B cell (primary cell): ENCODE measurements at places on chromosomes 1 and 21.
A peak's percentile ranks its signal among the peaks of the same experiment; 100 is the strongest.

- no peak for DNase-seq
- no peaks in the 10 kb centered on the region for H3K36me3 ChIP-seq
- H3K27me3 ChIP-seq: no peaks in the 10 kb centered on the region
Observed at GRCh38 chr1:68173936-68174737, 58.2 kb downstream of the WLS start.

GRCh38 chr1:163410073-163410999 is 88.6 kb downstream of the NUF2 start:
- H3K4me1 ChIP-seq: peaks cover 13% of the 10 kb centered on the region
- peak; percentile 52 for DNase-seq
- no peak overlapping the region for H3K4me3 ChIP-seq
- H3K36me3 ChIP-seq: no peaks in the 10 kb centered on the region

- no peaks in the 10 kb centered on the region for H3K4me1 ChIP-seq
- H3K27me3 ChIP-seq: no peaks in the 10 kb centered on the region
- no peak for DNase-seq
- no peak overlapping the region for H3K4me3 ChIP-seq
Observed at GRCh38 chr1:36493524-36493923, 10.8 kb upstream of the CSF3R start.

GRCh38 chr1:183543619-183544204 is 46.5 kb downstream of the NCF2 start:
- H3K4me1 ChIP-seq: peaks cover 4% of the 10 kb centered on the region
- H3K36me3 ChIP-seq: peaks cover 18% of the 10 kb centered on the region
- DNase-seq: peak; percentile 59
- H3K4me3 ChIP-seq: no peak overlapping the region
- H3K27ac ChIP-seq: no peak overlapping the region
- H3K27me3 ChIP-seq: no peaks in the 10 kb centered on the region

DNA sequence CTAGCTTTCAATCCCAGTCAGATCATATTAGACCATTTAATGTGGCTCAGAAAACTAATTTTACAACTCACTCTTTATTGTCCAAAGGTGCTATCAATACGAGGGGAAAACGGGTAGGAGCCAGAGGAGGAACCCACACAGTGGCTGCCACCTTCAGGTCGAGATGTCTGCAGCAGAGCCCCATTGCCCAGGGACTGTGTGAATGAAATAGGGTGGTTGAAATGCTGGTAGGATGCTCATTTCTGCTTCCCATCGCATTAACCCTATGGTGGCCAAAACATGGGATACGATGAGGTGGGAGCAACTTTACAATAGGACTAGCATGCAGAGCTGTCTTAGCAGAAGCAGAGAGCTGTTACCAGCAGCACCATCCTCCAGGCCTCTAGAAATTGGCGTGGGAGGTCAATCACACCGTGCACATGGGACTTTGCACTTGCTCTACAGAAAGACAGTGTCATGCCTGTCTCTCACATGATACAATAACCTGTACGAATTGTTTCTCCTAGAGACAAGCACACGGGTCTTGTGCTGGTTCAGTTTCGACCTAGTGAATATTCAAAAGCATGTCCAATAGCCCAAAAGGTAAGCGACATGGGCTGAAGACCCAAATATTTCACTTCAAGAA is 69.5 kb upstream of the DESI2 start:
- DNase-seq: no peak
- no peak overlapping the region for H3K4me3 ChIP-seq
- no peaks in the 10 kb centered on the region for H3K4me1 ChIP-seq
- H3K36me3 ChIP-seq: no peaks in the 10 kb centered on the region

DNA sequence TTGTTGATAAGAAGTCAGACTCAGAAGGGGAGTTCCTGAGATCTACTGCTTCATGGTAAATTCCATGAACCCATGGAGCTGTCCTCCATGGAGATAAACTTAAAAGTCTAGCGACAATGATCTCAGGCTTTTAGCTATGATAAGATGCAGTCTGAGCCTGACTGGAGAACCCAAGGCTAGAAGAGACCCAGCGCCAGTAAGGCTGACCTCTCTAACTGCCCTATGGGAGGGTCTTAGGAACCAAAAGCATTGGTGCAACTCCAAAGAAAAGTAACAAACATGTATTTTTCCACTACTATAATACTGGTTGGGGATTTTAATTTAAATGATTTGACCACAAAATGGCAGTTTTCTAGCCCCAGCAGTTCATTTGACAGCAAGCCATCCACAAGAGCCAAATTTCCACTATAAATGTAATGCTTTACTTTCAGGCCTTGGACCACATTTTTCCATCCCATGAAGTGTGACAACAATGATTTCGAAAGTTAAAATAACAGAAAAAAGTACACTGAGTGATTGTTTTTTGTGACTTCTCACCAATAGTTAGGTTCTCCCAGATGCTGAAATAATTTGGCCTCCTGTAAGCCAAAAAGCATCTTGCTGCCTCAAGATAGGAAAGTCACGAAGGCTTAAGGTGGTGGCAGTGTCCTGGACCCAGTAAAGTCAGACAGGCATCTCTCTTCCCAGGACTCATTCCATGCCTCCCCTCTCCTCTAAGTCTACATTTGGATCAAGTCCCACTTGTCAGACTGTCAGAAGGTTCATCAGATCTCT is 43.1 kb upstream of the EXOSC10 start:
- H3K4me1 ChIP-seq: no peaks in the 10 kb centered on the region
- no peak for DNase-seq
- H3K27me3 ChIP-seq: no peaks in the 10 kb centered on the region
- H3K36me3 ChIP-seq: peaks cover 69% of the 10 kb centered on the region
- H3K27ac ChIP-seq: no peak overlapping the region

GRCh38 chr1:231761747-231762541 is 135.4 kb downstream of the DISC1 start:
- no peak overlapping the region for H3K4me3 ChIP-seq
- no peaks in the 10 kb centered on the region for H3K27me3 ChIP-seq
- no peak for DNase-seq
- H3K27ac ChIP-seq: no peak overlapping the region

DNA sequence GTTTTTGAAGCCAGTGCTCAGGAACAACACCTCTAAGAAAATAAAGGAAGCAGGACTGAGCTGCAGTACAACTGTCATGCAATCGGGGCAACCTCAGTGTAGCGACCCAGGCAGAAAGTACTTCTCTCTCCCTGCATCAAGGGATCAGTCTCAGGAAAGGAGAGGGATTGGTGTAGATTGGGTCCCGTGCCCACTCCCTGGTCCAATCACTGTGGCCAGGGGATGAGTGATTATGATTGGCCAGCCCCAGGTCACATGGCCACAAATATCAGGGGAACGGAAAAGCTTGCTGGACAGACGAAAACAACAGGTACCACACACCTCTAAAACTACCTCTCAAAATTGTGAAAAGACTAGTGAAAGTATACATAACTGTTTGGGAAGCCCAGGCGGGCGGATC is 136.2 kb upstream of the F3 start:
- no peaks in the 10 kb centered on the region for H3K36me3 ChIP-seq
- no peak overlapping the region for H3K4me3 ChIP-seq
- peaks cover 2% of the 10 kb centered on the region for H3K27me3 ChIP-seq
- no peaks in the 10 kb centered on the region for H3K4me1 ChIP-seq
- no peak for DNase-seq
